ENCODE measurements at places on chromosomes 3 and 15.

- no peak overlapping the region for H3K27ac ChIP-seq
- no peak for DNase-seq
- no peaks in the 10 kb centered on the region for H3K36me3 ChIP-seq
- no peaks in the 10 kb centered on the region for H3K27me3 ChIP-seq
- no peak overlapping the region for H3K4me3 ChIP-seq
Observed at GRCh38 chr3:176583956-176584355, 613.3 kb downstream of the TBL1XR1 start.

GRCh38 chr3:39361252-39361927 lies 21.8 kb upstream of the SLC25A38 start:
- DNase-seq = no peak
- no peak overlapping the region for H3K27ac ChIP-seq

GRCh38 chr3:9957214-9957613 lies 5.0 kb upstream of the PRRT3 start:
- peaks cover 1% of the 10 kb centered on the region for H3K4me1 ChIP-seq
- DNase-seq = no peak
- H3K27ac ChIP-seq = no peak overlapping the region
- no peaks in the 10 kb centered on the region for H3K27me3 ChIP-seq
- H3K4me3 ChIP-seq = no peak overlapping the region
- no peaks in the 10 kb centered on the region for H3K36me3 ChIP-seq

GRCh38 chr3:130854208-130854864 lies 39.5 kb upstream of the ATP2C1 start:
- H3K27ac ChIP-seq = no peak overlapping the region
- peaks cover 2% of the 10 kb centered on the region for H3K4me1 ChIP-seq
- no peak for DNase-seq
- H3K4me3 ChIP-seq = no peak overlapping the region

DNA sequence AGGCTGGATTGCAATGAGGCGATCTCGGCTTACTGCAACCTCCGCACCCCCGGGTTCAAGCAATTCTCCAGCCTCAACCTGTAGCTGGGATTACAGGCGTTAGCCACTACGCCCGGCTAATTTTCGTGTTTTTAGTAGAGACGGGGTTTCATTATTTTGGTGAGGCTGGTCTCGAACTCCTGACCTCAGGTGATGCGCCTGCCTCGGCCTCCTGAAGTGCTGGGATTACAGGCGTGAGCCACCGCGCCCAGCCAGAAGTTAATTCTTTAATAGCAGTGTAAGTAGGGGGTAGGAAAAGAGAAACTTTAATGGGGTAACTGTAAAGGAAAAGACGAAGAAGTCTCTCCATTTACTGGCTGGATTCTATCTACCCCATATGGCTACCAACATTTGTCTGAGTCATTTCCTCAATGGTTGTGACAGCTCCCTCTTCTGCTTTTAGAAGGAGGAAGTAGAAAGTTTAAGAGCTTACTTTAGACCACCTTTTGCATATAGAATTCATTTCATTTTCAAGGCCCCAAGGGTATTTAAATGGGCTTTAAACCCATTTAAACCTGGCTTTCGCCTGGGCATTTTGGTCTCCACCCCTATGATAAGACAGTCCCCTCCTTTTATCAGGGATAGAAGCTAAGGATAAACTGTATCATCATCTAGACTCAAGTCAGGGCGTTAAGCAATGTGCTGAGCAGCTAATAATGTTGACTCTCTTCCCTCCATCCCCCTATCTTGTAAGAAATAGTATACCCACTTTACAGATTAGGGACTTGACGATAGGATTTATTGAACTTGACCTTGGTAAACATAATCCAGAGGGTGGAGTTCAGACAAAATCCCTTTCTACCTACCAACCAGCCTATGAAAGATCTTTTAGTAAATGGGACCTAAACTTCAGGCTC lies 1.1 kb upstream of the CDV3 start:
- no peaks in the 10 kb centered on the region for H3K4me1 ChIP-seq
- no peaks in the 10 kb centered on the region for H3K36me3 ChIP-seq
- H3K27me3 ChIP-seq = no peaks in the 10 kb centered on the region
- no peak overlapping the region for H3K27ac ChIP-seq
- peak overlapping the region; percentile 4 for H3K4me3 ChIP-seq
- no peak for DNase-seq

- no peaks in the 10 kb centered on the region for H3K36me3 ChIP-seq
- no peak for DNase-seq
- no peaks in the 10 kb centered on the region for H3K27me3 ChIP-seq
- H3K27ac ChIP-seq = no peak overlapping the region
Observed at GRCh38 chr3:61562042-61562720, 810 bp downstream of the PTPRG start.

DNA sequence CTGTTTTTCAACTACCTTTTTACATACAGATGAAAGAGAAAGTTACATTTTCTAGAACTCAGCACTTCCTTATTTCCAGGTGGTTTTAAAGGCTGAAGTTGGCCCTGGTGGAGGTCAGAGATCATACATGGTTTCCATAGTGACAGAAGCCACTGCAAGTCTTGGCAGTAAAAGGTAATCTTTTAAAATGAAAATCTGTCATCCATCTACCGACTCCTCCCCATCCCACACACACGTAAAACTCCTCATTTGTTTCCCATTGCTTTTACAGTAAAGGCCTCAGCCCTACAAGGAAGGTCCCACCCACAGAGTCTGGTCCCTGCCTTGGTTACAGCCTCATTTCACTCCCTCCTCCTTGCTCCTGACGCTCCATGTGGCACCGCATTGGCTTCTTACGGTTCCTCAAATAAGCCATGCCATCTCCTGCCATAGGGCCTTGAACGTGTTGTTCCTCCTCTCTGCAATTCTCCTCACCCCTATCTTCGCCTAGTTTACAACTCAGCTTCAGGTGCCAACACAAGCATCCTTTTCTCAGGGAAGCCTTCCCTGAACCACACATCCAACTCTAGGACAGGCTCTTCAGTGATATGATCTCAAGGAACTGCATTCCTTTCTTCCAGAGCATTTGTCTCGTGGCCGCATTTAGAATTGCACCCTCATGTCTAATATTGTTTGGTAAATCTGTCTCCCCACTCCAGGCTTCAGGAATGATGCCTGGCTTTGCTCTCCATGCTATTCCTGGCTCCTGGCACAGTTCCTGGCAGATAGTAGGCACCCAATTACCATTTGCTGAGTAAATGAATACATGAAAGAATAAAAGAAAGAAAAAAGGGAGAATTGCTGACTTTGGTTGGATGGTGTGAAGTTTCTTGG lies 2.6 kb downstream of the CYP19A1 start:
- H3K4me1 ChIP-seq = no peaks in the 10 kb centered on the region
- no peak overlapping the region for H3K27ac ChIP-seq
- DNase-seq = no peak
- H3K4me3 ChIP-seq = no peak overlapping the region

Data from iPS DF 6.9 (cell line).